Chondrocyte (in vitro differentiated cells): ENCODE measurements at places on chromosomes 2 and 18. TPM values are rescaled to one million over a fixed set of nuclear protein-coding genes. Genes with fewer than 3 reads are reported as not detected.

DNA sequence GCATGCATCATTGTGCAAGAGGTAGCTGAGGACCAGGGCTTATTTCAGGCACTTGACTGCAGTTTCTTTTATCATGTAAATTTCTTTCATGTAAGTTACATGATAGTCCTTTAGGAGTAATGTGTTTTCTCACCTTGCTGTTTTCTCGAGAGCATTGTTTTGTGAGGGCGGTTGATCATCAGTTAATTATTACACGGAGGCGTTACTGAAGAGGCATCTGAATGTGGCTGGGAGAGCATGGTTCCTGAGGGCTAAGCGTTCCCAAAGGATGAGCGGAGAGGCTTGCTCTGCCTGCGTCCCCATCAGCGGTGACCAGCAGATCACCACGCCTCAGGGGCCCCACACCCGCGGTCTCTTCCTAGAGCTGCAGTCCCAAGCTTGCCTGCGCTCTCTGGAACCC is 156.1 kb upstream of the NFATC1 start:
- DNase-seq = no peak
- peaks cover 4% of the 10 kb centered on the region for H3K36me3 ChIP-seq
- no peak overlapping the region for H3K27ac ChIP-seq
- H3K4me1 ChIP-seq = no peaks in the 10 kb centered on the region
- no peaks in the 10 kb centered on the region for H3K27me3 ChIP-seq

DNA sequence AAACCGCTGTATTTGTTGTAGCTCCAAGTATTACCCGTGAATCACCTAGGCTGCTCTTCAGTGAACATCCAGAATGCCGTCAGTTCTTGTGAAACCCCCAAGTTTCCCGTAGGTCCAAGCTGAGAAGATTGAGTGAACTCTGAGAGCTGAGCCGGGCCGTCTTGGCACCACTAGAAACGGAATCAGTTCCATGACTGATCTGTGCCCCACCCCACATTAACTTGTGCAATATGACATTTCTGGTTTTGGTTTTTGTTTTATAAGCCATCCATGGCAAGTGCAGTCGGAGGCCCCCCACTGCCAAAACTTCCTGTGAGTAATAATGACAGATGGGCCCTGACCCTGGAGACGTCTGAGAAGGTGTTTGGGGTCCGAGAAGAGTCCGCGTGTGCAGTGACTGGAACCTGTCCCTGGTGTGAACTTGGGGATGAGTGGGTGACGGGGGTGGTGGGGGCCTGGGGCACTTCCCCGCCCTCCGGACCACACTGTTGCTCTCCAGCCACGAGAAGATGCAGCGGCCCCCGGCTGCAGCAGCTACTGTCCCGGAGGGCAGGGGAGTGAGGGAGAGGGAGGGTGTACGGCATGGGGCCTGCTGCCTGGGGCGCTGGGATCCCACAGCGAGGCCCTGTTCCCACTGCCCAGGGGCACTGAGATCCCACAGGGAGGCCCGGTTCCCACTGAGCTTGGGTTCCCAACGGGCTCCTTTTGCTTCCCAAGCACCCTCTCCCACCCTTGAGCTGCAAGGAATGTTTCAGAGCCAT is 26.5 kb downstream of the NFATC1 start:
- H3K27me3 ChIP-seq = peaks cover 12% of the 10 kb centered on the region
- no peak overlapping the region for H3K27ac ChIP-seq
- peaks cover 18% of the 10 kb centered on the region for H3K4me1 ChIP-seq
- H3K36me3 ChIP-seq = peaks cover 12% of the 10 kb centered on the region
- H3K4me3 ChIP-seq = no peak overlapping the region

Gene TMEM247
- not detected in 3 replicates for total RNA-seq

DNA sequence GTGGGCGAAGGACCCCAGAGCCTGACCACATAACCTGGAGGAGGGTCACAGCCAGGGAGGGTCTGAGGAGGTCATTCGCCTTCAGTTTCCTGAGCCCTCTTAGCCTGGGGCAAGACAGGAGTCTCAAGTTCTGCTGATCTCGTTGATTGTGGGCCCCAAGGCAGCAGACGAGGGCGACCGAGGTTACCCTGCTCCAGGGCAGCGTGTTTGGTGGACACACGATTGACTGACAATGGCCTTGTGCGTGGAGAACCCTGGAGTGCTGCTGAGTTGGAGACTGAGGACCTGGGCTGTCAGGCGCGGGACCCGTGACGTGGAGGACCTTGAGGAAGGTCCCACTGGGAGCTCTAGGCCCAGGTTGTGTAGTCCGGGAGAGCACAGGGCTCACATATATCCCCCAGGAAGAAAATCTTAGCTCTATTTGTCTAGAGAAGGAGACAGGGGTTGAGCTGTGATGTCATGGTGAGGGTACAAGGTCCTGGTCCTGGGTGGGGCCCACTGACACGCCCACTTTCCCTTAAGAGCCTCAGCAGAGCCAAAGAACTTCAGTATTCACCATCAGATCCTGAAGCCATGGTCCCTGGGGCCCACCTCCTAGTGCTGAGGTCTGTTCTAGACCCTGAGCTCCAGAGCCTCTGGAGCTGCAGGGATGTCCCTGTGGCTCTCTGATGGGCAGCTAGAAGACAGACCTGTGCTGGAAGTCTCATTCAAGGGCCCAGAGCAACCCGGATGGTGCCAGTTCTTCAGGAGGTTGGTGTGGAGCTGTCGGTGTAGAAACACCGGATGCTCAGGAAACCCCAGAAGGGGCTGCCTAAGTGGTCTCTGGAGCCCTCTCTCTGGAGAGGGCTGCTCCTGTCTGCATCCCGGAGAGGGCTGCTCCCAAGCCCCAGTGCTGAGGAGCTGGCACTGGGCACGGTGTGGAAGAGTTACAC is 53.1 kb downstream of the DYSF start:
- peaks cover 7% of the 10 kb centered on the region for H3K36me3 ChIP-seq
- no peak overlapping the region for H3K4me3 ChIP-seq
- peaks cover 26% of the 10 kb centered on the region for H3K4me1 ChIP-seq
- H3K27ac ChIP-seq = no peak overlapping the region
- no peak for DNase-seq
- H3K27me3 ChIP-seq = no peaks in the 10 kb centered on the region
